ENCODE measurements at places on chromosomes 16 and 17. TPM values are rescaled to one million over a fixed set of nuclear protein-coding genes. Genes with fewer than 3 reads are reported as not detected.

The RHBDL3 gene
- 0.62 TPM for total RNA-seq

The OTOP2 gene
- 5.7 TPM for total RNA-seq

The ZNF232 gene
- 8.0 TPM for total RNA-seq

The ZNF174 gene
- 6.8 TPM for total RNA-seq

The SPN gene
- total RNA-seq, result 2.3 TPM

The CNTD1 gene
- 0.61 TPM for total RNA-seq

The OR1D2 gene
- total RNA-seq, result not detected

The SALL1 gene
- 4.1 TPM for total RNA-seq

The ARRB2 gene
- total RNA-seq, result 41.0 TPM

The SLC2A4 gene
- 5.7 TPM for total RNA-seq

The MFSD6L gene
- 6.5 TPM for total RNA-seq

The DUSP3 gene
- 68.7 TPM for total RNA-seq

The PPP1R27 gene
- total RNA-seq, result not detected

GRCh38 chr17:39196808-39197291 lies 619 bp downstream of the CACNB1 start:
- DNase-seq, result peak; percentile 58

- no peak for DNase-seq
Measured at GRCh38 chr17:64388961-64389565, 1.6 kb downstream of the PECAM1 start.

DNA sequence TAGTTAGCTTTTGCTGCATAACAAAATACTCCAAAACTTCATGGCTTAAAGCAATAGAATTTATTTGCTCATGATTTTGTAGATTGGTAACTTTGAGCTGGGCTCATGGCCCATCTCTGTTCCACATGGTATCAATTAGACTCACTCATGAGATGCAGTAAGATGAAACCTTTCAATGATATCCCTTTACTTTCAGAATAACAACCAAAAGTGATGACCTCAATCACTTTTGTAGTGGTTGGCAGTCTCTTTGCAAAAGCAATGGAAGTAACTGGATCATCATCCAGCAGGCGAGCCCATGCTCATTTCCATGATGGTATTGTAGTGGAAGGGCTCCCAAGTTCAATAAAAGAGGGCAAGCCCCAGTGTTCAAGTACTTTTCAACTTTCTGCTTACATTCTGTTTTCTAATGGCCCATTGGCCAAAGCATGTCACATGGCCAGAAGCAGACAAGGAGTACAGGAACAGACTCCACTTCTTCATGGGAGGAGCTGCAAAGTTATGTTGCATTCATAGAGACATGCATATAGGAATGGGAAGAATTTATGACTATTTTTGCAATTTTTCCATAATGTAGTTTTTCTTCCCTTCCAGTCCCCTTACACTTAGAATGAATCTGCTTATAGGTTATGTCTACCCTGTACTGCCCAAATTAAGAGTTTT lies 41.7 kb downstream of the EFCAB5 start:
- DNase-seq, result no peak

GRCh38 chr16:53542283-53542682 lies 39.3 kb upstream of the AKTIP start:
- no peak for DNase-seq

- peak; percentile 60 for DNase-seq
Measured at GRCh38 chr16:31471875-31472708, at the start of gene TGFB1I1. TSS of gene TGFB1I1 (plus strand) at chr16:31472152. CDS start at chr16:31472189, 37 bp downstream.

- no peak for DNase-seq
Measured at GRCh38 chr16:20094157-20094556, 20.5 kb upstream of the GPR139 start.

GRCh38 chr17:34862384-34862783 lies 98.9 kb downstream of the CCT6B start:
- no peak for DNase-seq

DNA sequence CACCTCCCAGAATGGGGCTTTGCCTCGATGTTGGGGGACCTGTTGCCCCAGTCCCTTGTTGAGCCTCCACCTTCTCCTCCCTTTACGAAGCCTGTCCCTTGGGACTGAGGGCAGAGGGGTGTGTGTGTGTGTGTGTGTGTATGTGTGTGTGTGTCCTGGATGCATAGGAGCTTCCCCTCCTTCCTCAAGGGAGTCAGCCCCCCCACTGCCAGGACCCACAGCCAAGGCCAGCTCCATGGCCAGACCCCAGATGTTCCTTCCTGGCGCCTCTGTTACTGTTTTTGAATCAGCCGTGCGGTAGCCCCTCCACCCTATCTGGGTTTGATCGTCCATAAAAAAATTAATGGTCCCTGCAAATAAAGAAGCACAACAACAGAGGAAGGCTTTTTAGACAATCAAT lies 17.7 kb upstream of the DOK4 start:
- DNase-seq, result no peak

GRCh38 chr16:87841340-87842208 lies 27.7 kb downstream of the SLC7A5 start:
- DNase-seq, result no peak

DNA sequence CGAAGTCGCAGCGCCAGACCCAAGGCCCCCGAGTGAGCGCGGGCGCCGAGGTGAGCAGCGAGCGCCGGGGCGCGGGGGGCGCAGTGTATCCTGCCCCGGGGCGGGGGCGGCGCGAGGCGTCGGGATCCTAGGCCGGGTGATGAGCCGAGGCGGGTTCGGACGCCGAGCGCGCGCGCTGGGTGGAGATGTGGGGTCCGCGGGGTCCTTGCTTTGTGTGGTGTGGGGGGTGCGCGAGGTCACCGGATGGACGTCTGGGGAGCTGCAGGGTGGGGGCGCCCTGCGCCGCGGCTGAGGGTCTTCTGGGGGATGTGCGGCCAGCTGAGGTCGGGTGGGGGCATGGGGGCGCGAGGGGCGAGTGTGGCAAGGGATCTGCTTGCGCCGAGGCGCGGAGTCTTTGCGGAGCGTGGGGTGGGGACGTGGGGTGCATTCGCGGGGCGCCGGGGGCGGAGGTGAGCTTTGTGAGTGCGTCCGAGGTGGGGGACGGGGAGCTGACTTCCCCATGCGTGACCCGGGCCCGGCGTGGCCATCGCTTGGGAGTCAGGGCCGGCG lies 560 bp downstream of the RAI1 start:
- peak; percentile 55 for DNase-seq

GRCh38 chr16:72946474-72947194 lies 101.3 kb downstream of the ZFHX3 start:
- DNase-seq, result no peak

DNA sequence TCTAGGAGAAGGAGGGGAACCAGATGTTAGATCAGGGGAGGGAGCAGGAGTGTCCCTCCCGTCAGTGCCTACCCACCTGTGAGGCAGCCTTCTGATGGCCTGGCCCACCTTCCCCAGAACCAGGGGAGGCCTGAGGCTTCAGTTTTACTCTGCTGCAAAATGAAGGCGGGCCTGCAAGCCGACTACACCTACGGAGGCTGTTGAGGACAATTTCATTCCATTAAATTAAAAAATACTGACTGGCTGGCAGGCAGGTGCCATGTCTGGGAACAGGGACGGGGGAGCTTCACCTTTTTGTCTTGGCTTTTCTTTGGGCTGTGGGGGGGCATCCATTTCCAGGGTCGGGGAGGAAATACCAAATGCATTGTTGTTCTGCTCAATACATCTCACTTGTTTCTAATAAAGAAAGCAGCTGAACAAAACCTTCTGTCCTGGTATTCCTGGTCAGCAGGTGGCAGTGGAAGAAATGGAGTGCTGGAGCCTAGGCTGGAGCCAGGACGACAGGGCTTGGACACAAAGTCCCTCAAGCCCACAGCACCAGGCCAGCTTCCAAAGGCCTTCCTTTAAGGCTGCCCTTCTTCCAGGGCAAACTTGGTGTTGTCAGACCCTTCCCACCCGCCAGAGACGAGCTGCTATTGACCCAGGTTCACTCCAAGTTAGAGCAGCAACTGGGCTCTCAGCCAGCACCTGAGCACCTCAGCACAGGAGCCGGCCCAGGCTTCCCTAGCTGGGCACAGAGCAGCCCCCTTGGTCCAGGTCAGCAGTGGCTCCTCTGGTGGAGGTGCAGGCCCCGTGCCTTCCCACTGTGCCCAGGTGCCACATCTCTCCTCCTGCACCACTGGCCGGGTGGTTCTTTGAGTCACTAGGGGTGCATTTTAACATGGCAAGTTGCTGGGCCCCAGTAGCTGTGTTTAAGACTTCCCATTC lies 23.5 kb downstream of the PLCD3 start:
- DNase-seq, result no peak

- DNase-seq, result peak; percentile 78
Measured at GRCh38 chr17:44221084-44221861, 1.8 kb upstream of the UBTF start.

GRCh38 chr16:77723108-77723514 lies 797 bp downstream of the NUDT7 start:
- DNase-seq, result peak; percentile 30

GRCh38 chr17:40555296-40556190 lies 9.7 kb downstream of the CCR7 start:
- no peak for DNase-seq

DNA sequence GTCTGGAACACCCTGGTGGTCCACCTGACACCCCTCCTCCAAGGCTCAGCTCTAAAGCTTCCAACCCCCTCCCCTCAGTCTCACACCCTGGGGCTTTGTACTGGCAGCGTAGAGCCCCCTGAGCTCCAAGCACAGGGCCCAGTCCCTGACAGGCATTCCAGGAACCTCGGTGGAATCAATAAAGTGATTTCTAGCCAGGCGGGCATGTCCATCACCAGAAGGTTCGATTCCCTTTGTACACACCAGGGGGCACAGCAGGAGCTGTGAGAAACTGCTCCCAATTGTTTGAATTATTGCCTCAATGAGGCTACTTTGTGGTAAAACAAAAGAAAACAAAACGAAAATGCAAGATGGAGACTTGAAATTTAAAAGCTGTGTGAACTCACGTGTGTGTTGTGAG lies 51.8 kb downstream of the SMPD3 start:
- DNase-seq, result peak; percentile 70

GRCh38 chr16:85782451-85782850 lies 16.9 kb downstream of the EMC8 start:
- no peak for DNase-seq

GRCh38 chr17:67824735-67825626 lies at the start of gene BPTF:
TSS of gene BPTF (plus strand) at chr17:67825503. CDS start at chr17:67825725, 222 bp downstream.
- DNase-seq, result peak; percentile 92

GRCh38 chr16:27676839-27677238 lies 126.9 kb downstream of the KATNIP start:
- no peak for DNase-seq

DNA sequence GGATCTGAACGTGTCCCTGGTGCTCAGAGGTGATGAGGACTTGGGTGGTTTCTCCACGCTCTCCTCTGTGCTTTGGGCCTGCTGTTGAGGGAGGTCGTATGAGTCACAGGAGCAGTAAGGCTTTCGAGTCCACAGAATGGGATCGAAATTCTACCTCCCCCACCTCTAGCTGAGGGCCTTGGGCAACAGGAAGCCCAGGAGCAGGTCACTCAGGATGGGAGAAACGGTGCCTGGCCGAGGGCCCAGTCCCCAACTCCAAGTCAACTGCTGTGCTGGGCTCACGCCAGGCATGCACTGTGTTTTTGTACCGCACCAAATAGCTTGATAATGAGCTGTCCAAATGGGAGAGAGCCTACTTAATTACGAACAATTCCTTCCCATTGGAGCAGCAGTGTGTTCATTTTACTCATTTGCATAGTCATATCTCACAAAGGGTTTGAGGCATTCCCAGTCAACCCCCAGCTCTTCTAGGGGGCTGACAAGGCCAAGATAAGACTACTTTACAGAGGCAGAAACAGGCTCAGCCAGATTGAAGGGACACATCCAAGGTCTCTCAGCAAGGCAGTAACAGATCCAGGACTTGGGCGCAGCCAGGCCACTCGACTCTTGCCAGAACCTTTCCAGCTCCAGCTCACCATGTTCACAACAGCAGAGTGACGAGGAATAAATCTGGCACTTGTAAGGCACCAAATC lies 53.6 kb downstream of the WNT3 start:
- no peak for DNase-seq

DNA sequence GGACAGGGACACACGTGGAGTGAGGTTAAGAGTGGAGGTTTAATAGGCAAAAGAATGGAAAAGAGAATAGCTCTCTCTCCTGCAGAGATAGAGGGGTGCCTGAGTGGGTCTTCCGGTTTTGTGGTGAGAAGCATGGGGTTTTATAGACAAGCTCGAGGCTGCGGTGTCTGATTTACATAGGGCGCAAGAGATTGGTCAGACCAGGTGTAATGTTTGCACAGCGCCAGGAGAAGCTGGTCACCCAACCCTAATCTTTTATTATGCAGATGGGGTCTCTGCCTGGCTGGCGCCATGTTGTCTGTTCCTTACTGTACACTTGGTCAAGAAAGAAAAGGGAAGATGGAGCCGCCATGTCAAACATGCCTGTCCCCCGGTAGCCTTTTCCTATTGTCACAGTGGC lies 44.5 kb upstream of the MLYCD start:
- DNase-seq, result no peak

- DNase-seq, result no peak
Measured at GRCh38 chr17:55549140-55549539, 37.9 kb upstream of the SMIM36 start.

GRCh38 chr16:19843371-19843770 lies 41.3 kb downstream of the GPRC5B start:
- no peak for DNase-seq

GRCh38 chr17:65604070-65604469 lies 42.6 kb upstream of the AXIN2 start:
- no peak for DNase-seq

DNA sequence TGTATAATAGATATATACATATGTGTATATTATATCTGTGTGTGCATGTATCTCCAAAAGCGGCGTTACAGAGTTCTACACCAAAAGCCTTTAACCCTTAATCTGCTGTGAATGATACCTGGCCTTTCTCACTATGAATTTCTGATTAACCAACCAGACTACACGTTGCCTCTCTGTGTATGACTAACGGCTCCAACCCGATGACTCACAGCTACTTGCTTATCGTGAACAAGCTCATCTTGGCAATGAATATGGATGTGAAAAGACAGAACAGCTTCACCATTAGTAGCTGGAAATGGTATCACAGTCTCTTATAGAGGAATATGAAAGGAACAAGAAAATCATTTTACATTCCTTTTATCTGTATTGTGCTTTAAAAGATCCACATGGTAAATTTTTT lies 23.8 kb upstream of the ARHGAP44 start:
- DNase-seq, result no peak

DNA sequence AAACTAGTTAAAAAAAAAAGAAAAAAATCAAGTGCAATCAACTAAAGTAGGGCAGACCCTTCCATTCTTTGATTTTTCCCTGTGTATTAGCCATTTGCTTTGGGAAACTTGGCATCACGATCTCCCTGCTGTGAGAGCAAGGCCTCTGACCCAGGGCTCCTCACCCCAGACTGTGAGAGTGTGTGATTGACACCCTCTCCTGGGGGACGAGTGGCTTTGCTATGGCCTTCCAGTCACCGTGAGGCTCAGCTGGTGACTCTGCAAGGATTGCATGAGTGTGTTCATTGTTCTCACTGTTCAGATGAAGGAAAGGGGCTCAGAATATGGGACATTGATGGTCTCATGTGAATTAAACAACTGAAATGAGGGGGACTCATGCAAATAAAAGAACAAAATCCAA lies 69.0 kb upstream of the BCAR1 start:
- no peak for DNase-seq

DNA sequence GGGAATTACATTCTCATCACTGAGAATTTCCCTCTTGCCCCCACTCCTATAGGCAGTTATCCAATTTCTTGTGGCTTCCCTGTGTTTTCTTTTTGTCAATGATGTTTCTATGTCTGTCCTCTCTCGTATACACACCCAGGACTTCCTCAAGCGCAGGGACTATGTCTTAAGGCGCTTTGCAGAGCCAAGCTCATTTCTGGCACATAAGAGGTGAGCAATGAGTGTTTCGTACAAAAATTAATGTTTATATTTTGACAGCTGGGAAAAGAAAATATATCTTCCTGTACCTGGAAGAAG lies 947 bp downstream of the DDX42 start:
- no peak for DNase-seq

All from colonic mucosa (tissue), 4 donors.